HFF-Myc (cell line): ENCODE measurements at places on chromosomes 3 and 15.

GRCh38 chr3:196292286-196292923 is 4.9 kb upstream of the PCYT1A start:
- no peak for DNase-seq

- no peak for DNase-seq
These were observed 104.8 kb upstream of the WNT5A start for GRCh38 chr3:55591888-55592287.

- no peak for DNase-seq
These were observed 126.0 kb upstream of the IQSEC1 start for GRCh38 chr3:13199006-13199776.

DNA sequence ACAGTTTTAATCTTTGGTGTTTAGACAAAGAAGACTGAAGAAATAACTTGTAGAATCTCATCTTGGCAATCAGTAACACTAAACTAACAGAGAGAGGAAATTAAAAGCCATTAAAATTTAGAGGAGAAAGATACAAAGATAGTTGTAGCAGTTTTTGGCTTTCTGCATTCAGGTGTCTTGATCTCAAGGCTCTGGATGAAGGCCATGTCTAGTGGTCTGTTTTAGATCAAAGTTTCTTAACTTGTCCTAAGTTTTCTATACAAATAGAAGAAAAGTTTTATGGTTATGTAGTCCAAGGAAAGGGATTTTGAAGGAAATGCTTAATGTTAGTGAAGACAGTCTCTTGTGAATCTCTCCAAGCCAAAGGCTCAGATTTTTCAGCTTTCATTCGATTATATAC is 222.9 kb downstream of the BCHE start:
- no peak for DNase-seq

DNA sequence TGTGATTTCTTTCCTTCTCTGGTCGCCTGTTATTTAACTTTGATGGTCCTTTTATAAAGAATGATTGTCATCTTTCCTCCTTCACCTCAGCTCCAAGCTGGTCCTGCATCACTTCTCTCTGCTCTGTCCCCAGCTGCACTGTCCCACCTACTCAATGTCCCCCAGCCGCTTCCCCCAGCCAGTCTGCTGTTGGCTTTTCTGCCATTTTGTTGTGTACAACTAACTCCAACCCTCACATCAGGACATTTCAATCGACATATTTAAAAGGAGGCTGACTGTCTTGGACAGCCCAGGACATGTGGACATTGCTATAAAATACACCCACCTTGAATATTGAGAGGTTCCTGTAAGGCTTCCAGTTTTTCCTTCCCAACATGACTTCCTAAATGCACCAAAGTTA is 193.8 kb upstream of the RGMA start:
- no peak for DNase-seq

DNA sequence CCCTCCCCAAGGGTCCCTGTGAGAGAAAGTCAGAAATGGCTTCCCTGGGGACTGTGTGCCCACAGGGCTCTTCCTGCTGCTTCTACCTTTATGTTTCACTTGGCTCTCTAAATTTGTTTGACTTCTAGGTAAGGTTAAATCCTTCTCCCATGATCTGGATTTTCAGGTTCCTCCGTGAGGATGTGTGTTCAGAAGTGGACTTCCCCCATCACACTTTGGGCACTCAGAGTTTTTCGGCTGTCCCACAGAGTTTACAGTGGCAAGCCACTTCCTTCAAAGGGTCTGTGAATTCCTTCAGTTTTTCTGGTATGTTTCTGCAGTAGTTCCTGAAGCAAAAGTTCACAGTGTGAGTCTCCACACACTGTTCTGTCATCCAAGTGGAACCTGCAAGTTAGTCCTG is 30.9 kb upstream of the RARB start:
- no peak for DNase-seq
